ENCODE measurements at places on chromosomes 12 and 14.

GRCh38 chr12:70338531-70338930 is 27.6 kb upstream of the KCNMB4 start:
- DNase-seq: no peak

DNA sequence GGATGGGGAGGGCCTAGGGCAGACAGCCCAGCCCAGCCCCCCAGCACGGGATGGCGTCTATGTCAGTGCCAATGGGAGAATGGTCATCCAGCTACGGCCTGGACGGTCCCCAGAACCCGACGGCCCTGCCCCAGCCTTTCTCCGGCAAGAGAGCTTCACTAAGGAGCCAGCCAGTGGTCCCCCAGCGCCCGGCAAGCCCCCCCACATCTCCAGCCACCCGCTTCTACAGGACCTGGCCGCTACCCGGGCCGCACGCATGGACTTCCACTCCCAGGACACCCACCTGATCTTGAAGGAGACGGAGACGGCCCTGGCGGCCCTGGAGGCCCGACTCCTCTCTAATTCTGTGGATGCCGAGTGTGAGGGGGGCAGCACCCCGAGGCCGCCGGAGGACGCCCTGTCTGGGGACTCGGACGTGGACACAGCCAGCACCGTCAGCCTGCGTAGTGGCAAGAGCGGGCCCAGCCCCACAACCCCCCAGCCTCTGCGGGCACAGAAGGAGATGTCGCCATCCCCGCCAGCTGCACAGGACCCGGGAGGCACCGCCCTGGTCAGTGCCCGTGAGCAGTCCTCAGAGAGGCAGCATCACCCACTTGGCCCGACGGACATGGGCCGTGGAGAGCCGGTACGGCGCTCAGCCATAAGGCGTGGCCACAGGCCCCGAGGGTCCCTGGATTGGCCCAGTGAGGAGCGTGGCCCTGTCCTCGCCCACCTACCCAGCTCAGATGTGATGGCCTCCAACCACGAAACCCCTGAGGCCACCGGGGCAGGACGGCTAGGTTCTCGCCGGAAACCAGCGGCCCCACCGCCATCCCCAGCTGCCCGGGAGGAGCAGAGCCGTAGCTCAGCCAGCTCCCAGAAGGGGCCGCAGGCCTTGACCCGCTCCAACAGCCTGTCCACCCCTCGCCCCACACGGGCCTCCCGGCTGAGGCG is 21.9 kb downstream of the CEP170B start:
- peak; percentile 1 for DNase-seq

GRCh38 chr12:38411426-38411825 is 94.9 kb downstream of the ALG10B start:
- peak; percentile 58 for DNase-seq

- peak; percentile 79 for DNase-seq
Measured at GRCh38 chr14:73491256-73492042, 716 bp downstream of the RIOX1 start.

DNA sequence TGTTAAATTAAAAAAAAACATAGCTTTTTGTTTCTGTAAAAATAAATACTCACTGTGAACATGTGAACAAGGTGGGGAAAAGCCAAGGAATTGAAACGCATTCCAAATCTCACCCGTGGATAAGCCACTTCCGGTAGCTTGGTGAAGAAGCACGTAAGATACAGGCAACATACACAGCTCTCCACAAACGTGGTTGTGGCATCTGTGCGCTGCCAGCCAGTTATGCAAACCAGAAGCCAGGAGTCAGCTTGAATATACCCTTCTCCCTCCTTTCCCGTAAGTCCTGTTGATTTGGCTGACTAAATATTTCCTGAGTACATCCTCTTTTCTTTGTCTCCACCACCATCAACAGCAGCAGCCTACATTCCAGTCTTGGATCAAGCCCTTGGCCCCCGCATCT is 486.2 kb downstream of the VRK1 start:
- no peak for DNase-seq

DNA sequence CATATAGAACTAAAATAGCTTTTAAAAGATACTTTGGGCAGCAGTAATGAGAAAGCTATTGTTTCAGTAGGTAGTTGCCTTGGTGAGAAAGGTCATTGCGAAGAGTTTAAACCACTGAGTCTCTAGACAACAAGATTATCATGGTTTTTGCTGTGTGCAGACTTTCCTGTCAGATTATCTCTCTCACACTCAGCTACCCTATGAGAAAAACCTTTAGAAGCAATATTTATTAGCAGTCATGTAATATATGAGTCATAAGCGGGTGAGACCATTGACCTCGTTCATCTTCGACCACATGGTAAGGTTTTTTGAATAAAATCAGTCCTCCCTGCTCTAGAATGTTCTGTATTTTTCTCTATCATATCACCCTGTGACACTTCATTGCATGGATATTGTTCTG is 59.9 kb downstream of the GPR65 start:
- no peak for DNase-seq

DNA sequence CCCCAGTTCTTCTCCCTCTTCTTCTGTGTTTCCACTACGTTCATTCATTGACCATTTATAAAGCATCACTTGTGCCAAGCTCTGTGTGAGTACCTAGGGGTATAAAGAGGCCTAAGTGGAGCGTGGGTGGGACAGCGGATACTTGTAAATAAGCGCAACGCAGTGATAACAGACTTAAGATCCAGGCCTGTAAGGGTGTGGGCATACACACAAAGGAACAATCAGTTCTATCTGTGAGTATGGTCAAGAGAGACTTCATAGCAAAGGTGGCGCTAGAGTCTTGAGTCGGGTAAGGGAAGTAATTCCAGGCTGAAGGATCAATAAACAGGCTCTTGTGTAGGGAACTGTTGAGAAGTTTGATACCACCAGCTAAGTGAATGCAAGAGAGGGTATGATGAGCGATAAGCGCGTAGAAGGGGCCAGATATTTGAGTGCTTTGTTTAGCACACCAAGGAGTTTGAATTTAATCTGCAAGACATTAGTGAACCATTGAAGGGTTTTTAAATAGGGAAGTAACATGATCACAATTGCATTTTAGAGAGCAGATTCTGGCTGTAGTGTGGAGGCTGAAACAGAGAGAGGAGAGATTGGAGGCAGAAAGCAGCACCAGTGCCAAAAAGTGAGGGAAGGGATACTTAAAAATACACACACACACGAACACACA is 1.0 kb upstream of the GXYLT1 start:
- no peak for DNase-seq

- no peak for DNase-seq
Measured at GRCh38 chr14:77122526-77123125, 19.0 kb downstream of the ZDHHC22 start.

- no peak for DNase-seq
Measured at GRCh38 chr12:10700581-10700980, 22.5 kb downstream of the YBX3 start.

DNA sequence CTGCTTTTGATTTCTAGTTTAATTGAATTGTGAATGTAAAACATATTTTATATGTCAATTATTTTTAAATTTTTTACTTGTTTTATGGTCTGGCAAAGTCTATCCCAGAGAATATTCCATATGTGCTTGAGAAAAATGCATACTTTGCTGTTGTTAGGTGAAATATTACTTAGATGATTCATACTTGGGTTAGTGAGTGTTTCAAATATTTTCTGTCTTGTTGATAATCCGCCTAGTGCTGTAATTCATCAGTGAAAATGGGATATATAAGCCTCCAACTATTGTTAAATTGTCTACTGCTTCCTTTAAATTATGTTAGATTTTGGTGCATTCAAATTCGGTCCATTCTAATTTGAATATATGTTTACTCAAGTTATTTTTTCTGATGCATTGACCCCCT is 395.5 kb downstream of the LRFN5 start:
- DNase-seq: no peak

GRCh38 chr12:46269429-46270241 is 792 bp upstream of the SLC38A1 start:
- DNase-seq: no peak

DNA sequence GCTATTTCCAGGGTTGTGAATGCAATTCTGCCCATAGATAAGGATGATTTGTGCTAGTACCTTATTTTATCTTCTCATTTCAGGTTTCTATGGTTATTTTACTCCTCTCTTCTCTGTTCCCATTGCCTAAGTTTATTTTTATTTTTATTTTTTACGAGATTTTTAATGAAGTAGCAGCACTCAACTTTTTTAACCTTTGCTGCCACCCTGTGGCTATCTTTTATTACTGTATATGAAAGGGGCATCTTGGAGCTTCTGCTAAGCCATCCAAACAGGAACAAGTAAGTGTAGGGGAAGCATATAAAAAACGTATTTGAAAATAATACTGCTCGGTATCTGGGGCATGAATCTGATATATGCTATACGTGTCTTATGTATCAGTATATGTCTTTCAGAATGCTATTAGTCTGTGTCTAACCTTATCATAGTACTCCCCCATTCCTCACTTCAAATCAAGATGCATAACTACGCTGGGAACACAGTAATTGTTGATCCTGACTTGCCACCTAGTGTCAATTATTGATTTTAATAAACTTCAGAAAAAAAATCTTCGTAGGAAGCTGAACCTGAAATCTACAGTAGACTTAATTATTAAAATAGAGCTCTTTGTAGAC is 60.3 kb downstream of the KLRG1 start:
- DNase-seq: peak; percentile 63

Measured in suppressor macrophage (primary cell).